Activated T-helper 1 cell treated with anti-CD3 and anti-CD28 coated beads, Interleukin-2, amount 50 U/mL, for 16 hours (primary cell): ENCODE measurements at places on chromosomes 4 and X.

GRCh38 chr4:87524456-87524855, 4.7 kb downstream of the SPARCL1 start:
- no peak for DNase-seq

DNA sequence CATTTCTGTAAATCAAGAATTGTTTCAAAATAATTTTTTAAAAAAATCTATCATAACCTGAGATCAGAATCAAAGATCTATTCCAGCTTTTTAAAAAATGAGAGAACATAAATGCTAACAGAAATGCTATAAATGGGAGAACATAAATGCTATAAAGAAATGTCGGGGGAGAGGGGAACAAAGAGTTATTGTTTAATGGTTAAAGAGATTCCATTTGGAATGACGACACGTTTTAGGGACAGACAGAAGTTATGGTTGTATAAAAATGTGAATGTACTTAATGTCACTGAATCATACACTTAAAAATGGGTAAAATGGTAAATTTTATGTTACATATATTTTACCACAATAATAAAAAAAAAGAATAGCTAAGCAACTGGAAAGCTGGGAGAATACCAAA, 127.1 kb downstream of the ATRX start:
- no peak for DNase-seq

GRCh38 chr4:24763631-24764297, 31.6 kb upstream of the SOD3 start:
- no peak for DNase-seq

DNA sequence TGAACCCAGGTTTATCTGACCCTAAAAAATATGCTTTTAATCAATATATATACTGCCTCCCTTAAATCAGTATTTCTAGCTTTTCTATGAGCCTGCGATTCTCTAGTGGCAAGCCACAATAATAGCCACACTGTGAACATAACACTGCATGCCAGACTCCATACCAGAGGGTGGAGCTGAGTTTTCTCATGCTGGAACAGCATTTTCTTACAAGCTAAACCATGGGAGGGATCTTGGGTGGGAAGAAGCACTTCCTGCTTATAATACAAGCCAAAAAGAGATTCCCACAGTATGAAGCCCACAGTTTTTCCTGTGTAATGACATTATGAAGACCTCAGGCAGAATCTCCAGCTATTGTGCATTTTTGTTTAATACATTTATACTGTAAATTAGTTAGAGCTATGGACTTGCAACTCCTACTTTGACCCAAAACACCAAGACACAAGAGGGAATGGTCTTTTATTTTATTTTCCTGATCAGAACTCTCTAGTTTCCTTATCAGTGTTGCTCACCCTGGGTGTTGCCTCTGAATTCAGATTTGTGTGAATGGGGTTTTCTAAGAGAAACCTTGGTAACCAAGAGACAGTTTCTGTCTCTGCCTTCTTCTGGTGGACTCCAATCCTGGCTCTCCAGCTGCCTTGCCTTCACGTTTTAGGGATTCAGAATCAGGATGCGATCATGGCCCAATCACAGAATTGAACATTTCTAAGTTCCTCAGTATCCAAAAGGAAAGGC, 74.5 kb upstream of the EOLA2 start:
- DNase-seq = no peak

- no peak for DNase-seq
These were observed 54.5 kb upstream of the FBXW7 start for GRCh38 chr4:152590179-152591031.

- no peak for DNase-seq
These were observed 503.8 kb upstream of the BOD1L1 start for GRCh38 chr4:14131335-14131734.
